ENCODE measurements at places on chromosomes 7 and 10.

DNA sequence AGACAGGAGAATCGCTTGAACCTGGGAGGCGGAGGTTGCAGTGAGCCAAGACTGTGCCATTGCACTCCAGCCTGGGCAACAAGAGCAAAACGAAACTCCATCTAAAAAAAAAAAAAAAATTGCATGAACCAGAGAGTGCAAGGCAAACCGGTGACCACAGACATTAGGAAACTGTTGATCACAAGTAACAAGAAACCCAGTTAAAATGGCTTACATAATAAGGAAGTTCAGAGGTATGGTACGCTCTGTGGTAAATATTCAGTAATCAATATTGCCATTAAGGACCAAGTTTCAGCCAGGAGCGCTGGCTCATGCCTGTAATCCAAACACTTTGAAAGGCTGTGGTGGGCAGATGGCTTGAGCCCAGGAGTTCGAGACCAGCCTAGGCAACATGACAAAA lies 9.2 kb upstream of the NT5C2 start:
- no peak for DNase-seq

GRCh38 chr7:159094919-159095915 lies 49.5 kb downstream of the VIPR2 start:
- no peak for DNase-seq

DNA sequence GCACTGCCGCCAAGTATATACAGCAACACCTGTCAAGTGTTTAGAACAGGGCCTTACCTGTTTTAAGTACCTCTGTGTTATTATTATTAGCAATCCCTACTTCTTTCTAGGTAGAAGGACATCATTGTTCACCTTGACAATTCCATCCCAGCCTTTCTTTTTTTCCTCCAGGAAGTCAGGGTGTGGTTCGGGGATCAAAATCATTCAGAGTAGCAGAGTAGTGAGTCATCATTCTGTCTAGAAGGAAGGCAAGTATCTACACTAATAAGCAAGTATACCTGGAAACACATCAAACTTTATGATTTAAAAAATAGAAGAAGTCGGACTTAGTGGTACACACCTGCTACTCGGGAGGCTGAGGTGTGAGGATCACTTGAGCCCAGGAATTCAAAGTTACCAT lies 25.5 kb upstream of the CAPZA2 start:
- no peak for DNase-seq

GRCh38 chr10:47071891-47072290 lies 160.7 kb downstream of the PTPN20 start:
- no peak for DNase-seq

DNA sequence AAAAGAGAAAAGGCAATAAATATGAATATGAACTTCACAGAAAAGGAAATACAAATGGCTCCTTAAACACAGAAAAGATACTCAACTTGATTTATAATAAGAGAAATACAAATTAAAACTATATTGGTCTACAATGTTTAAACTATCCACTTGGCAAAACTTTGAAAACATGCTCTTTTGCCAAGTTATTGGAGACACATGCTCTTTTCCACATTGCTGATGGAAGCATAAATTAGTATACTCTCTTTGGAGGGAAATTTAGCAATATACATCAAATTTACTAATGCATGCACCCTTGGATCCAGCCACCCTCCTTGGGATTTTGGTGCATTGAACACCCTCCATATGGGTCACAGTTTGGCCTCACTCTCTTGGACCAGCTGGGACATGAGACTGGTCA lies 7.9 kb downstream of the TAS2R60 start:
- DNase-seq = no peak

- DNase-seq = no peak
Measured at GRCh38 chr10:14761372-14761771, 13.3 kb downstream of the FAM107B start.

DNA sequence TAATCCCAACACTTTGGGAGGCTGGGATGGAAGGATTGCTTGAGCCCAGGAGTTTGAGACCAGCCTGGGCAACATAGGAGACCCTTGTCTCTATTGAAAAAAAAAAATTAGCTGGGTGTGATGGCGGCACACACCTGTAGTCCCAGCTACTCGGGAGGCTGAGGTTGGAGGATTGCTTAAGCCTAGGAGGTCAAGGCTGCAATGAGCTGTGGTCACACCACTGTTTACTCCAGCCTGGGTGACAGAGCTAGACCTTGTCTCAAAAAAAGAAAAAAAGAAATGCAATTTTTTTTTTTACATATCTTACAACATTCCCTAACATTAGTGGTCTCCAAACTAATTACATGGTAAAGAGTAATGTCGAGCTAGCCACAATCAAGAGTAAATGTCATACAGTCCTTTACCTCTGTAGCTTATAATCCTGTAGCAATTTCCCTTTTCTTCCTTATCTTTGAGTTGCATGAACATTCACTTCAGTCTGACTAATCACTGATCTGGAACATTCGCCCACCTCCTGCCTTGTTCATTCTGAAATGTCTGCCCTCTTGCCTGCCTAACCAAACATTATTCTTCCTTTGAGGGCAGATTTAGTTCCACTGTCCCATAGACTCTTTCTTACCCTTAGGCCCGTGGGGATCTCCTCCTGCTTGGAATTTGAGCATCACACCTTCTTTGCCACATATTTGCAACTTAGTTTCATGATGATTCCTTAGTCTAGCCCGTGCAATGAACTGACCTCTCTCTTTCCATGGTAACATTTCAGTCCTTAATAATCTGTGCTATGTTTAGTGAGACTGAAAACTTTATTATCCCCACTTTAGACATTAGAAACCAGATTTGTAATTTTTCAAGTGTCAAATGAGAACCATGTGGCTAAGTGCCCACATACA lies 4.8 kb upstream of the VCL start:
- no peak for DNase-seq

- DNase-seq = no peak
Measured at GRCh38 chr10:48456808-48457761, 147.8 kb downstream of the ARHGAP22 start.

All from T follicular helper cell (primary cell).